ENCODE measurements at places on chromosomes 12 and 14. TPM values are rescaled to one million over a fixed set of nuclear protein-coding genes. Genes with fewer than 3 reads are reported as not detected.
A peak's percentile ranks its signal among the peaks of the same experiment; 100 is the strongest.

- peak; percentile 58 for DNase-seq
These were observed 4.5 kb downstream of the OR10AD1 start for GRCh38 chr12:48198672-48198971.

MMP17 gene
- 12.3 TPM for total RNA-seq

- no peak for DNase-seq
These were observed 44.6 kb downstream of the CCDC177 start for GRCh38 chr14:69530095-69530494.

- no peak for DNase-seq
These were observed 876.8 kb downstream of the RPS29 start for GRCh38 chr14:48709277-48709785.

DNA sequence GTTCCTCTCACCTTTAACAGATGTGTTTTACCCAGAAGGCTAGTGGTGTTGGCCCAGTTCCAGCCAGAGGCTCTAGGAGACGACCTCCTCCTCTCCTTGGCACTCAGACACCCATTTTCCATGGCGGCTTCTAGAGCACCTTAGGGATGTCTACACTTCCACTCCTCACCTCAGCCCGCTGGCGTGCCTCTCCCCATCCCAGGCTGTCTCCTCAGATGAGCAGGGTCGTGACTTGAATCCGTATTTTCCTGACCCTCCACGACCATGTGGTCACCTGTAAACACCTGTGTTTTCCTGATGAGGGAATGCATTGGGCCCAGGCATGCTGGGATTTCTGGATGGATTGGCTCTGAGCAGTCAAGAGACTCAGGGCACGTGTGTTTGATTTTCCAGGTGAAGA lies 21.8 kb upstream of the RIN3 start:
- DNase-seq, result no peak

STAC3 gene
- total RNA-seq, result 1.3 TPM

DNA sequence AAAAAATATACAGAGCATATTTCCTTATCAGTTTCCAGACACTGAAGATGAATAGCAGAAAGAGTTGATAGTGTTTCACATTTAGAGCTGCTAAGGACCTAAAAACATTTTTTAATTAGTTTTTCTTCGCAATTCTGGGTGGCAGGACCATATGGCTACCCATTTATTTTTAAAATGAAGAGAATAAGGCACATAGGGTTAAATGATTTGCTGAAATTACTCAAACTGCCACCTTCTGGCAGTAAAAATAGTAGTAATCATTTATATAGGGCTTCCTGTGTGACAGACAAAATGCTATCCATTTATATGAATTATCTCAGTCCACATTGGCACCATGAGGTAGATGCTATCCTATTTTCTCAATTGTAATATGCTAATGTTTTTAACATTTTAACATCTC lies 108.6 kb upstream of the CCDC196 start:
- no peak for DNase-seq

GRCh38 chr12:76055393-76055792 lies 23.8 kb upstream of the PHLDA1 start:
- DNase-seq, result no peak

ASB2 gene
- total RNA-seq, result 3.1 TPM

DNA sequence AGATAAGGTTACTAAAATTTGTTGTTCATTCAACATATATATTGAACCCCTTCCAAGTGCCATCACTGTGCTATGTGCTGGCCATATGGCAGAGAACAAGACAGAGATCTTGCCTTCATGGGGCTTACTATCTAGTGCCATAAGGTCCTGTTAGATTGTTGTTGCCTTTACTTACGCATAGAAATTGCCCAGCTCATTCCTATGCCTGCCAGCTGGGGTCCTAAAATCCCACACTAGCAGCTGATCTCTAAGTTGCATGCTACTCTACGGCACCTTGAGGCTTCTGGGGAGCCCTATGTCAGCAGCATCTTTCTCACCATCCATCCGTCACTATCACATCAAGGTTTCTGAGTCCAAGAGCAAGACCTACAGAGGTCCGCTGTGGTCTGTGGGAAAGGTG lies 1.4 kb upstream of the KCNK10 start:
- no peak for DNase-seq

TPPP2 gene
- total RNA-seq, result 1.4 TPM

C14orf93 gene
- total RNA-seq, result 11.8 TPM

OTX2 gene
- not detected for total RNA-seq

DNA sequence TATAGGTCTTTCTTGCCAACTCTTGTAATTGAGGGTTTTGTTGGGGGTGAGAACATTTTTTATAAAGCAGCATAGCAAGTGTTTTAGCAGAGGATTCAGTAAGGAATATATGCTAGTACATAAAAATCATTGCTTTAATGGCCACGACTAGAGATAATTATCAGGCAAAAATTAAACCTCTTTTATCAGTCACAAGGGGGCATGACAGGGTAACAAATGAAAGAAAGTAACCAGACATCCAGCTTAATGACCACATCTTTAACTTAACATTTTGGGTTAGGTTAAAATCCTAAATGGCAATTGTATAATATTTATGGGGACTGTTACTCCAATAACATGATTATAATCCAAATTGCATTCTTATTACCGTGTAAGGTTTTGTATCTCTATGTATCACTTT lies 119.6 kb downstream of the LRRIQ1 start:
- DNase-seq, result no peak

- no peak for DNase-seq
These were observed 67.8 kb downstream of the CAPZA3 start for GRCh38 chr12:18805516-18806248.

KRT78 gene
- not detected for total RNA-seq

TMCC3 gene
- 15.3 TPM for total RNA-seq

DNA sequence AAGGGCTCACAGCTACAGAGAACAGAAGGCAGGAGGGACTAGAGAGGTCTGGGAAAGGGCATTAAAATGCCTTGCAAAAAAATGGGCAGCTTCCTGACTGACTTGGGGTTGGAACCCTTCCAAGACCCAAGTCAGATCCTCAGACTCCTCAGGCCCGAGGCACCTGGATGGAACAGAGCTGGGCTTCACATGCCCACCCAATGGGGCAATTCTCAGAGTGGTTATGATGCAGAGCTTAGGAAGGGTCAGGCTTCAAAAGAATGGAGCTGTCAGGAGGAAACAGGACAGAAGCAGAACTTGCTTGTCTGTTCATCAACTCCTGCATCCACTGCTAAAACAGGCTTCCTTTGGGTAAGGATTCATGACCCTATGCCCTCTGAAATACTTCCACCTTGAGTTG lies 9.7 kb upstream of the KRT1 start:
- no peak for DNase-seq

DNA sequence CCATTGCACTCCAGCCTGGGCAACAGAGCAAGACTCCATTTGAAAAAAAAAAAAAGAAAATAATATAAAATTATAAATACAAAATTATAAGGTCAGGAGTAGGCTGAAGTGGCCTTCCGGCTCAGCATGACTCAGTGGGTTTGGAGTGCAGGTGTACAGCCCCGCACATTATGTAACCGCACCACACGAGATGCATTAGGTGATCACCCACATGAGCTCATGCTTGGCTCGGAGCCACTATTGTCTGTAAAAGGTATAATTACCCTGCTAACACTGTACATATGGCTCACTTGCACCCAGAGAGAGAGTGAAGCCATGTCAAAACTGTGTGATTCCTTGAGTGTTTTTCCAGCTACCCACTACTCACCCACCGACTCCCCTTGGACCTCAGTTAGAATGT lies 557.0 kb downstream of the SLC6A15 start:
- DNase-seq, result no peak

CARMIL3 gene
- total RNA-seq, result not detected

DNA sequence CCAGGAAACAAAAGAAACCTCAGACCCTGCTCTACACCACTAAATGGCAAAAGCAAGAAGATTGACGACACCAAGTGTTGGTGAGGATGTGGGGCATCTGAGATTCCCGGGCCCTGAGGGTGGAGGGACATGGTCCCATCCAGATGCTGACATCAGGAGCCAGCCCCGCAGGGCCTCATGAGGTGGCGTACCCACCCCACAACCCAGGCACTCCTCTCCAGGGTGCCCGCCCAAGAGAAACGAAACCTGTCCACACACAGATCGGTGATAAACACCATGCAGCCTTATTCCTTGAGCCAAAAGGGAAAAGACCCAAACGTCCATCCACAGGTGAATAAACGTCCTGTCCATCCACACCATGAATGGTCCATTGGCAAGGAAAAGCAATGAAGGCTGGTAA lies 54.8 kb upstream of the C14orf180 start:
- DNase-seq, result no peak

DNA sequence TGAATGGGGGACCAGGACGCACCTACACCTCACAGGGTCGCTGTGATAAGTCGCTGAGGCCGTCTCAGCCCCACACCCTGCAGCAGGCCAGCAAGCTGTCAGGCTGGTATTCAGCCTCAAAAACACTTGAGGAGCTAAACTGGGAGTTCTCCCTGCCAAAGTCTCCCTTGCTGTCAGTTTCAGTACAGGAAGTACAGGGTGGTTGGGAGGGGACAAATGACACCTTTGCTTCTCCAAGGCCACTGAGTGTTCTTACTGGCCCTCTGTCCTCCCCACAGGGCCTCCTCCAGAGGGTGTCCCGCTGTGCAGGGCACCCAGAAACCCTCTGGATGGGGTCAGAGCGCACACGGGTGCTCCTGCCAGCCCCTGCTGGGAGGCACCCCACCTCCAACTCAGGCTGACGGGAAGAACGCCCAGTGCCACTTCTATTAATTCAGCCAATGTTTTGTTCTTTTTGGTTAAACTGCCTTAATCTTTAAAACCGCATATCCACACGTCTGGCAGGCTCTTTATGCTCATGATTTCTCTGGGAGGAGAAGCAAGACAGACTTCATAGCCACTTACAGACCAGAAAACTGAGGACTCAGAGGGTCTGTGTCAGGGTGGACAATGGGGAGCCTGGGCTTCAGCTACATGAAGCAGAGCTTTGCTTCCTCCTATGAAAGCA lies 75.9 kb downstream of the ITPK1 start:
- no peak for DNase-seq

PRIMA1 gene
- total RNA-seq, result 4.2 TPM
